ENCODE measurements at places on chromosomes 2 and 18. TPM values are rescaled to one million over a fixed set of nuclear protein-coding genes. Genes with fewer than 3 reads are reported as not detected.

DNA sequence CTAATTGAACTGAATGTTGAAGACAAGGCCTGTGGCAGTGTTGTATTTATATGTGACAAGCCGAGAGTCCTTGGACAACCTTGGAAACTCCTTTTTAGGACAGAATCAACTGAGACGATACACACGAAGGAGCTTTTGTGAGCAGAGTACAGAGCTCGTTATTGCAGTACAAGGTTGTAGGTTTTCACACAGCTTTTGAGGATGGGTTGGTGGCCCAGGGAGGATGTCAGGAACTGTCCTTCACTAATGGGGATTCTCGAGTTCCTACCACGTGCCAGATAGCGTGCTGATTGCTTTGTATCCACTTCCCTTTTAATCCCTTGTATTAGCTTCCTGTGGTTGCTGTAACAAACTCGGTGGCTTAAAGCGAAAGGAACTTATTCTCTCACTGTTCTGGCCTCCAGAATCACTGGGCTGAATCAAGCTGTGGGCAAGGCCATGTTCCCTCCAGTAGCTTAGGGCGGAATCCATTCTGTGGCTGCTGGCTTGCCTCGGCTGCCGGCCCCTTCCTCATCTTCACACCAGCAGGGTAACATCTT lies 20.2 kb downstream of the INPP4A start:
- no peak for DNase-seq

GRCh38 chr2:239225871-239226561 lies 174.8 kb downstream of the HDAC4 start:
- DNase-seq, result no peak

PLEKHA3 gene
- polyA plus RNA-seq, result 9.6 TPM

- no peak for DNase-seq
Observed at GRCh38 chr2:95087379-95087778, 34.2 kb downstream of the MRPS5 start.

DNA sequence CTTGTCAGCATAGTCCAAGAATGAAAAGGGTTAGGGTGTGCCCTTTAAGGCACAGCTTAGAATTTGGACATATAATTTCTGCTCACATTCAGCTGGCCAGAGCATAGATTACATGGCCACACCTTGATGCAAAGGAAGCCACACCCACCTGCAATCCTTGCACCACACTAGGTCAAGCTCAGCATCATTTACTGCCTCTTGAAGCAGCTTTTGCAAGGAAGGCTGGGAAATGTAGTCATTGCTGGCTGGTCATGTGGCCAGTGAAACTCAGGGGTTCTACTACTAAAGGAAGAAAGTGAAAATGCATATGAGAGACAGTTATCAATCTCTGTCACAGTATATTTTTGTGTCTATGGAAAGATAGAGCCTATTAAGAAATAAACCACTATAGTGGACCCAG lies 159.3 kb downstream of the GFPT1 start:
- peak; percentile 38 for DNase-seq

GRCh38 chr2:60385648-60386047 lies 167.8 kb downstream of the BCL11A start:
- DNase-seq, result no peak

DNA sequence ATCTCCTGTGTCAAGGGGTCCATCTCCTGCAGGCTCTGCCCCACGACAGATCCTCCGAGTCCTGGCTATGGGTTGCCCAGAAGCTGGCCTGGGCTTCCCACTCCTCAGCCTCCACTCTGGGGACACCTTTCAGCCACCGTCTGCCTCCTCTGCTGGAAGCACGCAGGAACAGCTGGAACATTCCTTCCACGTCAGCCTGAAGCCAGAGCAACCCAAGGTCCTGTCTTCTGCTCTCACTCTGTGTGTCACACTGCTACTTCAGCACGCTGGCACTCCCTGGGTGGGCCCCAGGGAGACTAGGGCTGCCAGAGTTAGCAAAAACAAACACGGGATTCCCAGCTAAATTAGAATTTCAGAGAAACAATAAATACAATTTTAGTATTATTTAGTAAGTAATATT lies 148.8 kb downstream of the HRH4 start:
- DNase-seq, result no peak

PPM1G gene
- polyA plus RNA-seq, result 230 TPM
